CD4-positive, alpha-beta T cell treated with Interferon gamma for 1 hour (primary cell): ENCODE measurements at places on chromosomes 16 and 17.

GRCh38 chr16:89629827-89630610 lies 16.6 kb downstream of the DPEP1 start:
- DNase-seq, result no peak

- DNase-seq, result no peak
Observed at GRCh38 chr17:76674600-76674999, 31.0 kb upstream of the ST6GALNAC1 start.

DNA sequence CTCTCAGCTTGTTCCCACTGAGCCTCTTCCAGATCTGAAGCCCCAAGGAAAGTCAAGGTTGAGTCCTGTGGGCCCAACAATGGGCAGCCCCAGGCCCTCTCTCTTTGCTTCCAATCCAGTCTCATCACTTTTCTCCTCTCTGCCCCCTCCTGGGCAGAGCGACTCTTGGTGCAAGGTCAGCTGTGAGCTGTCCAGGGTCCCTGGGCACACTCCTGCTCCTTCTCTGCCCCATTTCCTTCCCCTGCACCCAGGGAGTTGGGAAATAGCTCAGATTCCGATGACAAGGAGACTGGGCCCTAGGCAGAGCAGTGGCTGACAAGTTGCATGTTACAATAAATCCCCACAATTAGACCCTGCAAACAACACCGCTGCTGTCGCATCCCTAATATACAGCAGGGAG lies 16.1 kb upstream of the CRHR1 start:
- DNase-seq, result no peak

DNA sequence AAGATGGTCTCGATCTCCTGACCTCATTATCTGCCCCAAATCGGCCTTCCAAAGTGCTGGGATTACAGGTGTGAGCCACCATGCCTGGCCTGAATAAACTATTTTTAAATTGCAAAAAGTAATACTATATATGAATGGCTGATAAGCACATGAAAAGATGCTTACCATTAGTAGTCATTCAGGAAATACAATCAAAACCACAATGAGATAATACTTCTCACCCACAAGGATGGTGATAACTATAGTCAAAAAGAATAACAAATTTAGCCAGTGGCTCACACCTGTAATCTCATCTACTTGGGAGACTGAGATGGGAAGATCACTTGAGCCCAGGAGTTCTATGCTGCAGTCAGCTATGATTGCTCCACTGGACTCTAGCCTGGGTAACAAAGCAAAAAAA lies 2.4 kb upstream of the TACO1 start:
- no peak for DNase-seq

DNA sequence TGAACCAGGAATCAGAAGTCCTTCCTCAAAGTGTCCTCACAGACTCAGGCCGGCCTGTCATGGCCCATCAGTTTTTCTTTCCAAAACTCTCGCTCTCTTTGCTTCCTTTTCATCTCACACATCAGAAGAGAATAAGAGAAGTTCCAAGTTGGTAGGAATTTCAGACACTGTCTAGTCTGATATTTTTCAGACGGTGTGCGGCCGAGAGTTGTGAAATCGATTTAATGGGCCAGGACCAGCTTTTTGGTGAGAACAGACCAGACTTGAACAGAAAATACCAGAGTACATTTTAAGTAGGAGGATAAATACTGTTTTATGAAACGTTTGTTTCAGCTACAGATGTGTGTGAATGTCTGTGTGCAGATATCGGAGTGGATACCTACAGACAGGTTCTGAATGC lies 24.8 kb upstream of the RCVRN start:
- DNase-seq, result no peak

- DNase-seq, result no peak
Observed at GRCh38 chr16:15648135-15648730, 1.8 kb upstream of the NDE1 start.

DNA sequence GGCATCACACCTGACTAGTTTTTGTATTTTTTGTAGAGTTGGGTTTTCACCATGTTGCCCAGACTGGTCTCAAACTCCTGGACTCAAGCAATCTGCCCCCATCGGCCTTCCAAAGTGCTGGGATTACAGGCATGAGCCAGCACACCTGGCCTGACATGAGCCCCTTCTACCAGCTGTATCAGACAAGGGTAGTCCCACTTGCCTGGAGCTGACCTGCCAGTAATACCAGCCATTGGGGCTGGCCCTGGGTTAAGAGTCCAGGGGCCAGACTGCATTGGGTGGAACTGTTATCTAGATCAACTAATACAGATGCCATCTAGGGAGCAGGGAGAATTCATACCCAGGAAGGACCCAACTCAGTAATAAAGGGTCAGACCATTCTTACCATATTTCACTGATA lies 28.1 kb downstream of the WSB1 start:
- no peak for DNase-seq

GRCh38 chr17:7714721-7715594 lies 2.6 kb upstream of the DNAH2 start:
- no peak for DNase-seq

- DNase-seq, result no peak
Observed at GRCh38 chr17:80320496-80320895, 59.8 kb downstream of the RNF213 start.

DNA sequence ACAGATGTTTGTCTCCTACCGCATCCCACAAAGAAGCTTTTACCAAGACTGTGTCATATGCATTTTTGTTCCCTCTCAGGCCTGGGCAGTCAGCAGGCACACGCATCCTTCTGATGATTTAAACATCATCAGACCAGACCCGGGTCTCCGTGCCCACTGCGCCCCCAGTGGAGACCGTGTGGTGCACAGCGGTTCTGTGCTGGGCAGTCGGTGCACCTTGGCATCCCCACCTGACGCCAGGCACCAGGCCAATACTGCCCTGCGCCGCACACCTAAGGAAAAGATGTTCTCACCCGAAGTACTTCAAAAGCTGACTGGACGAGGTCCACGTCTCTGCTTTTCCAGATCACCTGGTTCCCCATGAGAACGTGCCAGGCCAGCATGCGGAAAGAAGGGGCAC lies 10.6 kb upstream of the PLD6 start:
- no peak for DNase-seq

DNA sequence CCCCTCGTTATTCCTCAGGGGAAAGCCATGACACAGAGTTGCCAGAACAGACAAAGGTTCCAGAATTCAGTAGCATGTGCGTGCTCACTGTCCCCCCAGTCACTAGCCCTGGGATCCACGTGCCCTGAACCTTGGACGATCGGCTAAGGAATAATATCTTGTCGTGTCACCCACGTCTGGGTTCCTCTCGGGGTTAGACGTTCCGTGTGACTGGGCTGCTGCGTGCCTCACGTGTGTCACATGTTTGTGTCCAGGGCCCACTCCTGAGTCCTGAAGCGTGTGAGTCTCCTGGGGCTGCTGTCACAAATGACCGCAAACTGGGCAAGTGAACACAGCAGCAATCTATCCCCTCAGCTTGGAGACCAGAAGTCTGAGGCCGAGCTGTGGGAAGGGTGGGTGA lies 12.4 kb upstream of the ZNF469 start:
- no peak for DNase-seq

DNA sequence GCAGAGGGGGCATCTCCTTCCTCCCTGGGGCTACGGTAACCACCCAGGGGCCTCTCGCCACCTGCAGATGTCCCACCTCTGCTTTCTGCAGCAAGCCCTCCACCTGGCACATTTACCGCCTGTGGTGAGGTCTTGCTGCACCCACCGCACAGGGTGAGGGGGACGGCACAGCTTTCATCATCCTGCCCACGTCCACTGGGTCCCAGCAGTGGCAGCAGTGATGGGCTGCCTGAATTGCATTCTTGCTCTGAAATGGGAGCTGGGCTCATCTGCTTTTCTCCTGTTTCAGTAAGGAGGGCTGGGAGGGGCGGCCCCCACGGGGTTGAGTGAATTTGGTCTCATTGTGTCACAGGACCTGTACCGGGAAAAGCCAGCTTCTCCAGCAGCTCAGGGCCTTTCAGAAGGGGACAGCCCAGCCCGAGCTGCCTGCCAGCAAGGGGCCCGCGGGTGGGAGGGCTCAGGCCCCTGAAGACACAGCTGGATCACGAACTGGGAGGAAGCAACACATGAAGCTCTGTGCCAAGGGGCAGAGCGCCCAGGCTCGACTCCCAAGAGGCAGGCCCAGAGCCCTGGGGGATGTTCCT lies 12.7 kb downstream of the DNAAF8 start:
- DNase-seq, result no peak

DNA sequence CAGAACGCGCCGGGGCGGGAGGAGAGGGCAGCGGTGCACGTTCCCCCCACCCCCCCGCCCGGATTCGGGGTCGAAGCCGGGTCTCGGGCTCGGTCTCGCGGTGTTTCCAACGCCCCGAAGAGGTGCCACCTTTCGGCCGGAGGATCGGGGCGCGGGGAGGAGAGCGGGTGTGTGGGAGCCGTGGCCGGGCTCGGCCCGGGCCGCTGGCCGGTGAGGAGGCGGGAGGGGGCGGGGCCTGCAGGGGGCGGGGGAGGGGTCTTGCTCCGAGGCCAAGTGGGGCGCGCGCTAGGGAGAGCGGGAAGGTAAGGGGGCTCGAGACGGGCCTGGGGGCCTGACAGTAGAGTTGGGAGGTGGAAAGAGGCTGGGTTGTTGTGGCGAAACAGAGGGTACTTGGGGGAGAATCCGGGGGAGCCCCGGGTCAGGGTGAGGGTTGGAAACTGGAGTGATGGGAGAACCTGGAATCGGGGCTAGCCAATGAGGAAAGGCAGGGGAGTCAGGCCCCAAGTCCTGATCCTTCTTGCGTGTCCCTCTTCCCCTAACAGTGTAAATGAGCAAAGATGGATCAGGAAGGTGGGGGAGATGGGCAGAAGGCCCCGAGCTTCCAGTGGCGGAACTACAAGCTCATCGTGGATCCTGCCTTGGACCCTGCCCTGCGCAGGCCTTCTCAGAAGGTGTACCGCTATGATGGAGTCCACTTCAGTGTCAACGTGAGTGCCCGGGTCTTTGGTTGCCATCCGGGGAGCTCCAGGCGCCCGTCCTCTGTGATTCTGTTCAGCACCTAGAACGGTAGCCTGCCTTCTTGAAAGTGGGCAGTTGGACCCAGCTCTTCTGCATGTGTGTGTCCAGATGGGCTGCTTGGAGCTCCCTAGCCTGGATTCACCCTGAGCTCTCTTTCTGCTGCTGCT lies 873 bp downstream of the SETD1A start:
- no peak for DNase-seq

- DNase-seq, result no peak
Observed at GRCh38 chr16:22932032-22932771, 118.2 kb downstream of the HS3ST2 start.

GRCh38 chr17:17749921-17750320 lies 68.7 kb downstream of the RAI1 start:
- peak; percentile 62 for DNase-seq

GRCh38 chr17:36643086-36643685 lies 41.8 kb downstream of the MRM1 start:
- no peak for DNase-seq

DNA sequence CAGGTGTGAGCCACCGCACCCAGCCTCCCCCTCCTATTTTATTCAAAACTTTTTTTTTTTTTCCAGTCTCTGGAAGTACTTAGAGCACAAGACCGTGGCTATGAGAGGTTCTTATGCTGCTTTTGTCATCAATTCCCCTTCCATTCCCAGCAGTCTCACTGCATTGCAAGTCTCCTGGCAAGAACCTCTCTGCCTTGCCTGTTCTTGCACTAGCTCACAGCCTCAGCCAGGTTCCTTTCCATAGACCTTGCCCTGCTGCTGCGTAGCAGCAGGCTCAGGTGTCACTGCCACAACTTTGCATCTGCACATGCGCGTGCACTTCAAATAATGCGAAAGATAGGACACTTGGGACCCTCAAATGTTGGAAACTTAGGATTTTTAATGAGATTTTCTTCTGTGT lies 15.6 kb downstream of the ATP6V0A1 start:
- no peak for DNase-seq

GRCh38 chr17:11031787-11032186 lies 193.9 kb upstream of the PIRT start:
- DNase-seq, result no peak

GRCh38 chr16:55393991-55394390 lies 70.0 kb downstream of the IRX6 start:
- no peak for DNase-seq

DNA sequence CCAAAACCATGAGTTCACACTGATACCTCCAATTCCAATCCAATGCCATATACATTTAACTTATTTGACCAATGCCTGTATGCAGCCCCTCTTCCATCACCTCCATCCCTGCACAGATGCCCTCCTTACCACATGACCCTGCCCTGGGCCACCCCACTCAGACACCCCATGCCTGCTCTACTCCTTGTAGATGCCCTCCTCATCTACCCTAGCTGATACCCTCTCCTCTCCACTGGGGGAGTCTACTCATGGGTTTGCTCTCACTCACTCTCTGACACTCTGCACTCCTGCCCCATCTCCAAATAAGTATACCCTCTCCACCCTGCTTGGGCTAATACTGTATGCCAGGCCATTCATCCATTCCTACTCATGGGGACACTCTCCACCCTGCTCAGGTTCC lies 16.0 kb upstream of the CMTM4 start:
- DNase-seq, result no peak

GRCh38 chr17:77817953-77818352 lies 140.6 kb upstream of the TNRC6C start:
- DNase-seq, result no peak

GRCh38 chr17:74663561-74663960 lies 40.0 kb upstream of the CD300E start:
- no peak for DNase-seq

DNA sequence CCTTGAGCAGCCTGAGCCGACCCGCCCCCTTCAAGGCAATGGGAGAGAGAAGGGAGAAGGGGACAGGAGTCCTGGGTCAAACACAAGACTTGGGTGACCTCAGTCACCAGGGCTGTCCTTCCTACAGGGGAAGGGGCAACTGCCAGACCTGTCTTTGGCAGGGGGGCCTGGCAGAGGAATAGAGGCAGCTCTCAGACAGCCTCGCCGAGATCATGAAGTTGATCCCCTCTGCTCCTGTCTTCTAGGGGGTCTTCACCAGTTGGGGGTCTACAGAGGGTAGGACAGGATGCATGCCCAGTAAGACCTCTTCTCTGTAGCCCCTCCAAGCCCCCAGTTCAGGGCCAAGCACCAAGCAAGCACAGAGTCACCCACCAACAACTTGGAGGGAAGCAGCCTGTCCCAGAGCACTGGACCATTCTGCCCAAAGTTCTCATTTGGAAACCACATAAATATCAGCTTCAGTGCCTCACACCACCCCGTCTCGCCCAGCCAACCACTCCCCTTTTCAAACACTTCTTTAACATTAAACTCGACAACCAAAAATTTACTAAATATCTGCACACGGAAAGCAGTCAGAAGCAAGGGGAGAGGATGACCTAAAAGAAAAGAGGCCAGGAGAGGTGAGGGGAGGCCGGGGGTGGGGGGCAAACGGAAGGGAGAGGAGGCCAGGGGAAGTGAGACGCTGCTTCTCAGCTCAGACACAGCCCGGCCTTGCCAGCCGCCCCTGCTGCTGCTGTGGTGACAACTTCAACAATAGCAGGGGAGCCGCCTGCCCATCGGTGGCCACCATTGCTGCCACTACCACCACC lies 7.7 kb downstream of the DOK4 start:
- DNase-seq, result no peak

GRCh38 chr17:59046192-59046591 lies 60.5 kb downstream of the TRIM37 start:
- no peak for DNase-seq

- peak; percentile 49 for DNase-seq
Observed at GRCh38 chr16:10964891-10965326, 20.5 kb downstream of the CLEC16A start.
